Esophagus muscularis mucosa (tissue), 4 donors: ENCODE measurements at places on chromosomes 1 and 21.

DNA sequence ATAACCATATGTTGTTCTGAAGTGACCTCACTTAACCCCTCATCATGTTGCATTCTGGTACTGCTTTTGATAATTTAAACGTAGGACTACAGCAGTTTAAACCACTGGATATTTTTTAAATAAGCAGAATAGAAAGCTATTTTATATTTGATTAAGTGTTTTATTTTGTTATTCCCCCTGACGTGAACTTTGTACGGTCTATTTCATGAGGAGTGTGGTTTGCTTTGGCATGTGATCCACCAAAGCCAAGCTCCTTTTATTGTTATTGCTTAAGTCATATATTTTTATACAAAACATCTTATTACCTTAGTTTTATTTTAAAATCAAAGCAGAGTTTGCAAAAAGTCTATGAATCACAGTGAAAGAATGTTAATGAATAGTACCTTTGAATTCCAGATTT, 101.4 kb upstream of the L1TD1 start:
- peaks cover 1% of the 10 kb centered on the region for H3K36me3 ChIP-seq
- no peaks in the 10 kb centered on the region for H3K27me3 ChIP-seq

DNA sequence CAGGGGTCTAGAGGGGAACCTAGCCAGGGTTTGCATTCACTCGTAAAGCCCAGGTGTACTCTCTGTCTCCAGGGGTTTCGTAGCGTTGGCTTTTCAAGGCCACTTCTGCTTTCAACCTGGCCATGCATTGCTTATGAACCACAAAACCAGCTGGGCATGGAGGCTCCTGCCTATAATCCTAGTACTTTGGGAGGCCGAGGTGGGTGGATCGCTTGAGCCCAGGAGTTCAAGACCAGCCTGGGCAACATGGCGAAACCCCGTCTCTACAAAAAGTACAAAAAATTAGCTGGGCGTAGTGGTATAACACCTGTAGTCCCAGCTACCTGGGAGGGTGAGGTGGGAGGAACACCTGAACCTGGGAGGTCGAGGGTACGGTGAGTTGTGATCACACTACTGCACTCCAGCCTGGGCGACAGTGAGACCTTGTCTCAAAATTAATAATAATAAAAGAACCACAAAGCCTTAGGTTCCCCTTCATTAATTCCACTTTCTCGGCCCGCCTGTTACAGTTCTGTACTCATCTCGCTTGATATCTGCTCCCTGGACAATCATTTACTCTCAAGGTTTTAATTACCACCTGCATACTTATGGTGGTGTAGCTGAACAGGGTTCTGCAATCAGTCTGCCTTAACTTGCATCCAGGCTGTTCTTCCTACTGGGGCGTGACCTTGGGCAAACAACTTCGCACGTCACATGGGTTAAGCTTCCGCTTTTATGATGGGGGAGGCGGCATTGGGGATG, 6.1 kb downstream of the SLC16A4 start:
- no peaks in the 10 kb centered on the region for H3K27me3 ChIP-seq
- H3K27ac ChIP-seq: no peak overlapping the region
- DNase-seq: no peak
- peaks cover 3% of the 10 kb centered on the region for H3K4me1 ChIP-seq

DNA sequence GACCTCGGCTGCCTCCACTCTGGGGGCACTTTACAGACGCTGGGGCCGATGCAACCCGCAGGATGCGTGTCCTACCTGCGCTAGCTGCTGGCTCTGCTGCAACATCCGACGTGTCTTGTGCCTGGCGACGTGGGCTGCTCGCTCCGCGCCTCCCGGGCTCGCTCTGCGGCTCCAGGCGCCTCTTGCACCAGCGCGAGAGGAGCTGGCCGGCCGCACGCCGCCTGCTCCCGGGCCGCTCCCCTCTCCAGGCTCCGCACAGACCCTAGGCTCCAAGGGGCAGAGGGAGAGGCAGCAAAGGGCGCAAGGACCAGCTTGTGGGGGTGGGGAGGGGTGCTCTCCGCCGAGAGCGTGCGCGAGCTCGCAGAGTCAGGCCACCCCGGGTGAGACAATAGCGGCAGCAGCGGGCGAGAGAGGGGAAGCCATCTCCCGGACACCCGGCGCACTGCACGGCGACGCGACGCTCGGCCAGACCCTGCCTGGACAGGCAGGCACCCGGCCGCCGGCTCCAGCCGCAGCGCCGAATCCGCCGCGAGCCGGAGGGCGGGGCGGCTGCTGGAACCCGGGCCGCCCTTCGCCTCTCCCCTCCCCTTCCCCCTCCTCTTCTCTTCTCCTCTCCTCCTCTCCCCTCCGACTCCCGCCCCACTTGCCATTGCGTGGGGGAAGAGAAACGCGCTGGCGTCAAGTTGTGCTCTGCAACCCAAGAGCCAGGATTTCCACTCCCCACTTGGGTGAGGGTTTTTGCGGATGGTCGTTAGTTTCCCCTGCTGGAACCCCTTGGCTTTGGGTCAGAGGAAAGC, at the start of gene PIK3C2B:
Gene PIK3C2B, minus strand, starts transcription at position 525 of the 797 bp plus-strand sequence. CDS start 25,003 bp downstream, outside the sequence.
- no peak for DNase-seq
- peak within 1 kb of the TSS; percentile 83 for H3K4me3 ChIP-seq
- no peaks in the 10 kb centered on the region for H3K36me3 ChIP-seq
- peaks cover 54% of the 10 kb centered on the region for H3K4me1 ChIP-seq

- H3K4me3 ChIP-seq: no peak overlapping the region
- no peaks in the 10 kb centered on the region for H3K27me3 ChIP-seq
- H3K36me3 ChIP-seq: no peaks in the 10 kb centered on the region
Measured at GRCh38 chr1:238450976-238451375, 560.3 kb upstream of the ZP4 start.

DNA sequence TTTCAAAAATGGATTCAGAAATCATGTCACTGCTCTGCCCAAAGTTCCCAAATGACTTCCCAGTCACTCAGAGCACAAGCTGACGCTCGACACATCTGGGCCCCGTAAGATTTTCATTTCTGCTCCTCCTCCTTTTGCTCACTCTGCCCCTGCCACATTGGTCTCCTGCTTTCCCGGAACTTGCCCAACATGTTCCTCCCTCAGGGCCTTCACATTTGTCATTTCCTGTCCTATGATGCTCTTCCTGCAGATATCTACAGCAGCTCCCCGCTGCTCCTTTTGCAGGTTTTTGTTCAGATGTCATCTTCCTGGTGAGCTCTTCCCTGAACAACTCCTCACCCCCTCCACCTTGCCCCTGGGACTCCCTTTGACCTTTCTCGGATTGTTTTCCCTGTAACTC, 58.5 kb upstream of the IVNS1ABP start:
- H3K27me3 ChIP-seq: no peaks in the 10 kb centered on the region
- H3K36me3 ChIP-seq: no peaks in the 10 kb centered on the region
- no peak overlapping the region for H3K4me3 ChIP-seq
- no peak overlapping the region for H3K27ac ChIP-seq

- H3K4me3 ChIP-seq: peak overlapping the region; percentile 76
- peaks cover 35% of the 10 kb centered on the region for H3K4me1 ChIP-seq
- DNase-seq: no peak
- H3K27ac ChIP-seq: peak overlapping the region; percentile 86
- peaks cover 9% of the 10 kb centered on the region for H3K36me3 ChIP-seq
- no peaks in the 10 kb centered on the region for H3K27me3 ChIP-seq
Measured at GRCh38 chr1:75786901-75787493, 941 bp downstream of the RABGGTB start.

GRCh38 chr1:214362188-214362882, 81.4 kb downstream of the SMYD2 start:
- H3K36me3 ChIP-seq: peaks cover 80% of the 10 kb centered on the region
- no peaks in the 10 kb centered on the region for H3K4me1 ChIP-seq
- no peak overlapping the region for H3K27ac ChIP-seq
- H3K4me3 ChIP-seq: no peak overlapping the region
- no peak for DNase-seq
- H3K27me3 ChIP-seq: no peaks in the 10 kb centered on the region

GRCh38 chr1:232322162-232322734, 307.7 kb downstream of the SIPA1L2 start:
- no peak overlapping the region for H3K4me3 ChIP-seq
- H3K4me1 ChIP-seq: peaks cover 3% of the 10 kb centered on the region
- H3K27me3 ChIP-seq: no peaks in the 10 kb centered on the region
- no peaks in the 10 kb centered on the region for H3K36me3 ChIP-seq
- H3K27ac ChIP-seq: no peak overlapping the region
- no peak for DNase-seq

- H3K4me1 ChIP-seq: peaks cover 36% of the 10 kb centered on the region
- no peaks in the 10 kb centered on the region for H3K27me3 ChIP-seq
- H3K27ac ChIP-seq: peak overlapping the region; percentile 96
- no peak for DNase-seq
- H3K36me3 ChIP-seq: peaks cover 41% of the 10 kb centered on the region
- peak overlapping the region; percentile 80 for H3K4me3 ChIP-seq
Measured at GRCh38 chr1:43651902-43652301, 2.0 kb downstream of the KDM4A start.

GRCh38 chr1:231236208-231236591, 4.8 kb upstream of the GNPAT start:
- H3K4me1 ChIP-seq: peaks cover 31% of the 10 kb centered on the region
- no peak for DNase-seq
- H3K27me3 ChIP-seq: no peaks in the 10 kb centered on the region
- no peak overlapping the region for H3K27ac ChIP-seq

DNA sequence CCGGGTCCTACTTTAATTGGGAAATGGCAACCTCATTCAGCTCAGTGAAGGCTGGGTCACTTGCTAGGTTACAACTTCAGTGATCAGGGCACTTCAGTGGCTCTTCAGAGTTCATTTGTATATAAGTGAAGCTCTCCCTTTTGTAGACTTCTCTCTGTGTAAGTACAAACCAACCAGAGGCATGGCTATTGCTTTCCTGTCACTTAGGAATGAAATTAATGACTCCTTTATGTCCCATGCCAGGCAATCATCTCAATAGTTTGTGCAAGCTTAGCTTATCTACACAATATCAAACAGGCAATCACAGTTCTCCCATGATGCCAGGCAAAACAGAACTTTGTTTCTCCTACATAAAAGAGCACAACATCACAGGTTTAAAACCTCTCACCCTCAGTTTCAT, 22.8 kb upstream of the CTBS start:
- H3K27me3 ChIP-seq: no peaks in the 10 kb centered on the region
- H3K4me3 ChIP-seq: no peak overlapping the region
- H3K4me1 ChIP-seq: peaks cover 11% of the 10 kb centered on the region
- no peaks in the 10 kb centered on the region for H3K36me3 ChIP-seq
- no peak for DNase-seq

GRCh38 chr1:54973205-54973921, 7.1 kb upstream of the TMEM61 start:
- no peaks in the 10 kb centered on the region for H3K27me3 ChIP-seq
- no peak for DNase-seq

- peaks cover 27% of the 10 kb centered on the region for H3K36me3 ChIP-seq
- no peaks in the 10 kb centered on the region for H3K4me1 ChIP-seq
- H3K4me3 ChIP-seq: no peak overlapping the region
- DNase-seq: no peak
- H3K27ac ChIP-seq: no peak overlapping the region
Measured at GRCh38 chr1:235181561-235182245, 20.7 kb upstream of the RBM34 start.

DNA sequence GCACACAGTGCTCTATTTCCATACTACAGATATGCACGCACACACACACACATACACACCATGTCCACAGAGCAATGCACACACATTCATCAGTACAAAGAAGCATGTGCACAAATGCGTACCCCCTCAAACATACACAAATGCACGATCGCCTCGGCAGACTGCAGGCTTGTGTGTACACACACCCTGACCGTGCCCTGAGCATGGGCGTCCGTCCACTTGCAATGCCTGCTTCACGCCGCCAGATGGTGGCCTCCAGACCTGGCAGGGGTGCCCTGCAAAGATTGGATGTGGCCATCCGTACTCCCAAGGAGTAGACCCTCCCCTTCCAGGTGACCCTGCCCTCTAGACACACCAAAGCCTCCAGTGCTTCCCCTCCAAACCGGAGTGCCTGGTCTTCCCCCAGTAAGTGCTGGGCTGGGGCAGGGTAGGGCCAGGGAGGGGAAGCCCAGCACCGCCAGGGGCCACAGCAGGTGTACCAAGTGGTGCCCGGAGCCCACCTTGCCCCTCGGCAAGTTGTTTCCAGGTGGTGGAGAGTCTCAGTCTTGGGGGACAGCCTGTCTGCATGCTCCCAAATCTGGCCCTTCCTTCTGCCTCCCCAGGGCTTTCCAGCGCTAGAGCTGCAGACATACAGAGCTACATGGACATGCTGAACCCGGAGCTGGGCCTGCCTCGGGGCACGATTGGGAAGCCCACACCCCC, 20.6 kb downstream of the ESPN start:
- H3K36me3 ChIP-seq: no peaks in the 10 kb centered on the region
- H3K27me3 ChIP-seq: peaks cover 94% of the 10 kb centered on the region
- H3K27ac ChIP-seq: no peak overlapping the region
- DNase-seq: no peak

- H3K27me3 ChIP-seq: no peaks in the 10 kb centered on the region
- no peaks in the 10 kb centered on the region for H3K36me3 ChIP-seq
- H3K4me1 ChIP-seq: peaks cover 16% of the 10 kb centered on the region
- DNase-seq: no peak
- no peak overlapping the region for H3K4me3 ChIP-seq
Measured at GRCh38 chr1:7333094-7333493, 438.0 kb upstream of the VAMP3 start.

GRCh38 chr1:40267767-40268187, 9.7 kb downstream of the ZMPSTE24 start:
- no peak overlapping the region for H3K4me3 ChIP-seq
- DNase-seq: no peak
- H3K27ac ChIP-seq: peak overlapping the region; percentile 75
- H3K4me1 ChIP-seq: peaks cover 63% of the 10 kb centered on the region
- H3K27me3 ChIP-seq: no peaks in the 10 kb centered on the region

DNA sequence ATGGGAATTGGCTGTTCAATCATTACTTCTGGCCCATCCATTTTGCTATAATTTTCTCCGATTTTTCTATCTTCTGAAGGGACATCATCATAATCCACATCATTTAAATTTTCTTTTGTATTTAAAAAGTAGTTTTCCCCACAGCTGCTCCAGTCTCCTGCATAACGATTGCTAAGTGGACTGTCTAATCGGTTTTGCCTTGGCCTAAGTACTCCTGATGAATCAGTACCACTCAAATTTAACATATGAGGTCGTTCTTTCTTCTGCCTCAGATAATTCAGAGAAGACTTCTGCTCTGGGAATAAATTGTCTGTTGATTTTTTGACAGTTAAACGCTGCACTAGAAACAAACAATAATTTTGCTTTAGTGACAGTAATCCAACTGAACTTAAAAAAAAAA, 41.9 kb downstream of the SYDE2 start:
- H3K4me1 ChIP-seq: no peaks in the 10 kb centered on the region
- H3K27ac ChIP-seq: no peak overlapping the region
- H3K36me3 ChIP-seq: no peaks in the 10 kb centered on the region
- no peaks in the 10 kb centered on the region for H3K27me3 ChIP-seq
- DNase-seq: no peak

DNA sequence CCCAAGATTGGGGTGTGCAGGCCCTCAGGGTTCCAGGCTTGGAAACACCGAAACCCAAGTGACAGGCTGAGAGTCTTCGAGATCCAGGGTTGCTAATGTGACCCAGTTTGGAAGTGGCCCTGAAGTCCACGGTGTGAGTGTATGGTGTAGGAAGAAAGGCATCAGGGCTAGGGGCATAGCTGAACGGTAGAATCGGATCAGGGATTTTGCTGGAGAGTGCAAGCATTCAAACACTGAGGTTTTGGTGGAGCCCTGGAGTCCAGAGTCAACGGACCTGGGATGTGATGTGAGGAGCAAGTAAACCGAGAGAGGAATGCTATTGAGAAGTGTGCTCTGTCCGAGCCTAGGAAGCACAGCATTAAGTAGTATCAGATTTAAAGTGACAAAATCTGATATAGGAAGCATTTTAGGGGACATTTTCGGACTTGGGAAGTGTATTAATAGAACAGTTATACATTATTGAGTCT, 958 bp downstream of the NFYC start:
- no peak for DNase-seq
- H3K27me3 ChIP-seq: no peaks in the 10 kb centered on the region
- H3K36me3 ChIP-seq: no peaks in the 10 kb centered on the region
- peak overlapping the region; percentile 80 for H3K4me3 ChIP-seq
